ENCODE measurements at places on chromosomes 7 and 10.

DNA sequence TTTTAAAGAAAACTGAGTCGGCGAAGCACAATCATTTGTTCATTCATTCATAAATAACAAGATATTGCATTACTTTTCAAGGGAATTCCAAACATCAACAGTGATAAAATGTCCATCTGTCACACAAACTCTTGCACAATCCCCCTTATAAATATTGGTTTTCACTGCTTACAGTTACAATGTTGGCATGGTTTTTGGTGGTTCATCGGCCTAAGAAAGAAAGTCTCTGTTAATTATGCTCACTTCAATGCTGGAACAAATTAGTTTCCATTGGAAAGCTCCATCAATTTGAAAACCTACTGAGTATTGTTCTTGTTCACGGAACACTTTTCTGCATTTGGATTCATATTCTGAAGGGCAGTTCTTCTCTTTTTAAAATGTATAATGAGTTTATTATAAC, 188.5 kb downstream of the JAZF1 start:
- DNase-seq: no peak

- DNase-seq: peak; percentile 4
Observed at GRCh38 chr7:123494193-123494796, 40.1 kb downstream of the IQUB start.

- DNase-seq: no peak
Observed at GRCh38 chr7:111763221-111763801, 201.0 kb upstream of the IMMP2L start.

DNA sequence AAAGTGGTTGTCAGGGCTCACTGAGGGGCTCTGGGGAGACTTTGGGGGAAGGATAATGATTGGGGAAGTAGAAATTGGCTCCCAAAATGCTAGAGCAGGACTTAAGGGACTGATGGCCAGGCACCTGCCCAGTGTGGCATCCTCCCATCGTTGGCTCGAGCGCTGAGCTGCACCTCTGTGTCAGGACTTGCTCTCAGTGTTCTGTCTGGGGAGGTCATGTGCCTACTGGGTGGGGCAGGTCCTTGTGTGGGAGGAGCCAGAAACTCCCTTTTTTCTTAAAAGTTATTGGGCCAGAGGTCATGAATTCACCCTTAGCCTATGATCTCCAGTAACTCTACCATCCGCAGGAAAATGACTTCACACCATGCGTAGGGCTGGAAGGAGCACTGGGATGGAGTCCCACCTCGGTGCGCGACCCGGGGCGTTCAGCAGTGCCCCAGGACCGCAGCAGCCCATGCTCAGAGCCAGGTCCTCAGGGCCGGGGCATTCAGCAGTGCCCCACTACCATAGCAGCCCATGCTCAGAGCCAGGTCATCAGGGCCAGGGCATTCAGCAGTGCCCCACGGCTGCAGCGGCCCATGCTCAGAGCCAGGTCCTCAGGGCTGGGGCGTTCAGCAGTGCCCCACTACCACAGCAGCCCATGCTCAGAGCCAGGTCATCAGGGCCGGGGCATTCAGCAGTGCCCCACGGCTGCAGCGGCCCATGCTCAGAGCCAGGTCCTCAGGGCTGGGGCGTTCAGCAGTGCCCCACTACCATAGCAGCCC, 221.9 kb downstream of the EBF3 start:
- DNase-seq: no peak

GRCh38 chr7:30815388-30815854, 44.2 kb downstream of the MINDY4 start:
- no peak for DNase-seq

DNA sequence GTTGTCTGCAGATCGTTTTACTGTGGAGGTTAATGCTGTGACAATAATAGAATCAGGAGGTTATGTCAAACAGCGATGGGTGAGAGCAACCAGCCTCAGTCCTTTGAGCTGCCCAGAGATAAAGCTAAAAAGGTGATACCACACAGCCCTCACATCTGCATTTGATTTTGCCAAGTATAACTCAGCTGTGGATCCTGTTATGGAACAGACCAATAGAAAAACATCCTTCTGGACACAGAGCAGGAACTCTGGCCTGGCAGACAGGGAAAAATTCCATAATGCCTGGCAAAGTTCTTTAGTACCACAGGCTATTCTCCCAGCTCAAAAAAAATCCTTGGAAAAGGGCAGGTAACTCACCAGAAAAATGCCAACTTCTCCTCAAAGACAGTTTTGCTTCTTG, 87.1 kb upstream of the PDLIM1 start:
- no peak for DNase-seq

- DNase-seq: peak; percentile 15
Observed at GRCh38 chr7:80018941-80019808, 115.5 kb upstream of the GNAI1 start.

DNA sequence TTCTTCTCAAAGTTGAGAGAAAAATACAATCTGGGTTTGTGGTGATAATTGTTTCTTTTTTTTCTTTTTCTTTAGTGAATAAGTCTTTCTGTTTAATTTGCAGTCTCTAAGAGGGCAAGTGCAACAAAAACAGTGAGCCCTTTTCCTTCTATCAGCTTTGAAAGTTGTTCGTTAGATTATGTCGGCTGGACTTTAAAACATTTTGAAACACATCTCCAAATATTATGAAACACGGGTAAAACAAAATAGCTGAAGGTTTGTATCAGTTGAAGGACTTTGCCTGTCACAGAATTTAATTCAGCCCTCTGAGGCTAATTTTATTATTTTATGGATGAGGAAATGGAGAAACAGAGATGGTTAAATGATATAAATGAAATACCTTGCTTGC, 85.3 kb downstream of the AGMO start:
- no peak for DNase-seq

DNA sequence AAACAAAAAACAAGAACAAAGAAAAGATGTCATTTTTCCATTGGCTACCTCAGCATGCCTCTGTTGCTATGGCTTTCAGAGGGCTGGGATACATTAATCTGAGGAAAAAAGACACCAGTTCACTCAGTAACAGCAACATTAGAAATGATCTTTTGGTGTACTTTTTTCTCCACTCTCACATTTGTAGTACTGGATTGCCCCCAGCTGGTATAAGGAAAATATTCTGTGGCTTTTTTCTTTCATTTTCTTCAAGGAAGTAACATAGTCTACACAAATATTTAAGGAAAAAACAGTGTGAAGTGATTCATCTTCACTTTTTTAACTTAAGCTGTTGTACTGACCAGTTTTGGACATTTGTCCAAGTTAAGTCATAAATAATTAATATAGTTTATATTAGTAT, 482.3 kb downstream of the SORCS1 start:
- DNase-seq: no peak

DNA sequence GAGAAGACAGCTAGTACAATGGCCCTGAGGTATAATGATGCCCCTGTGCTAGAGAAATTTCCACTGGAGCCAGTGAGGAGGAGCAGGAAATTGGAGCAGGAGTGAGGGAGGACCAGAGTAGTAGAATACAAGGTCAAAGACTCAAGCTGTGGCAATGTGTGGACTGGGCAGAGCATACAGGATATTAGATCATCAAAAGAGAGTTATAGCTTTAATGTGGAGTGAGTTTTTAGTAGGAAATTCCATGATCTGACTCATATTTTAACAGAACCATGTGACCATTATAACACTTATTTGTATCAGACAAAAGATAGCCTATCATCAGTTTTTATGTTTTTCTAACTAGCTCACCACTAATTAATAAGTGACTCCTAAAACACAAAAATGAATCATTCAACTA, 154.1 kb downstream of the DGKB start:
- DNase-seq: no peak

- peak; percentile 26 for DNase-seq
Observed at GRCh38 chr7:17144322-17144721, 154.1 kb upstream of the AHR start.

All from stimulated activated CD8-positive, alpha-beta memory T cell treated with anti-CD3 and anti-CD28 coated beads, Interleukin-2, amount 100 ng/mL, for 1 hour (primary cell).